ENCODE measurements at places on chromosomes 5 and 9.

GRCh38 chr9:19876569-19877316, 87.9 kb upstream of the SLC24A2 start:
- DNase-seq = no peak

DNA sequence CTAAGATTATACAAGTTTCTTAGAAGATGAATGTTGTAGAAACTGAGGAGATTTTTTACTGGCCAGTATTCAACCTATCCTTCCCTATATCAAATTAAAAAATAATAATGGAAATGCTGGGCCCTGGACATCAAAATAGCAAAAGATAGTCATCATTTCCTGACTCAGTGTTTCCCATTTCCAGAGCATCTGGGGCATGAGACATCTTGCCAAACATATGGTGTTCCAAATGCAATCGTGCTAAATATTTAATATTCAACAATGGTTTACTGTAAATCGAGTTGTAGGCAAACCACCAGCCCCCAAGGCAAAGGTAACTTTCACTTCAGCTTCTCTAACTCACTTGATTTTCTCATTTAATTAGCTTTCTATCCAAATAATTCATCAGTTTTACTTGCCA, 152.9 kb downstream of the FRMD3 start:
- DNase-seq = no peak

- no peak for DNase-seq
Observed at GRCh38 chr5:171920765-171921391, 85.6 kb downstream of the FBXW11 start.

DNA sequence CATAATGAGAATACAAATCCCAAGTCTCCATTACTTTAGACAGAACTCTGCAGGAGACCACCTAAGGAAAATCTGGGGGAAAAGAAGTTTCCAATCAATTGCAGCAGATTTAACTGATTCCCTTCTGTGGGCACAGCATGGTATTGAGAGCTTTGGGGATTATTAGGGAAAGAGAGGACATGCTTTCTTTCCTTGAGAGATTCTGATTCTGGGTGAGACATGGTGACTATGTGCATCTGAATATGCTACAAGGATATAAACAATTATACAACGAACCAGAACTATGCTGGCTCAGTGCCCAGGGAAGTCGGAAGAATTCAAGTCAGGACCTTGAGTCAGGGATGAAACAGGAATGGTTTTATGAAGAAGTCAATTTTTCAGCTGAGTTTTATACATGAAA, 183.7 kb downstream of the PDE4D start:
- no peak for DNase-seq

GRCh38 chr9:108271646-108272348, 584.0 kb downstream of the ACTL7B start:
- no peak for DNase-seq

Measured in stimulated activated CD4-positive, alpha-beta T cell treated with anti-CD3 and anti-CD28 coated beads, Interleukin-2, amount 100 ng/mL, for 48 hours (primary cell).